ENCODE measurements at places on chromosomes 13 and 19.

GRCh38 chr19:51760697-51761356 is at the start of gene FPR2:
TSS of gene FPR2 (plus strand) at chr19:51761180. CDS start at chr19:51768659, 7,479 bp downstream.
- DNase-seq = no peak

DNA sequence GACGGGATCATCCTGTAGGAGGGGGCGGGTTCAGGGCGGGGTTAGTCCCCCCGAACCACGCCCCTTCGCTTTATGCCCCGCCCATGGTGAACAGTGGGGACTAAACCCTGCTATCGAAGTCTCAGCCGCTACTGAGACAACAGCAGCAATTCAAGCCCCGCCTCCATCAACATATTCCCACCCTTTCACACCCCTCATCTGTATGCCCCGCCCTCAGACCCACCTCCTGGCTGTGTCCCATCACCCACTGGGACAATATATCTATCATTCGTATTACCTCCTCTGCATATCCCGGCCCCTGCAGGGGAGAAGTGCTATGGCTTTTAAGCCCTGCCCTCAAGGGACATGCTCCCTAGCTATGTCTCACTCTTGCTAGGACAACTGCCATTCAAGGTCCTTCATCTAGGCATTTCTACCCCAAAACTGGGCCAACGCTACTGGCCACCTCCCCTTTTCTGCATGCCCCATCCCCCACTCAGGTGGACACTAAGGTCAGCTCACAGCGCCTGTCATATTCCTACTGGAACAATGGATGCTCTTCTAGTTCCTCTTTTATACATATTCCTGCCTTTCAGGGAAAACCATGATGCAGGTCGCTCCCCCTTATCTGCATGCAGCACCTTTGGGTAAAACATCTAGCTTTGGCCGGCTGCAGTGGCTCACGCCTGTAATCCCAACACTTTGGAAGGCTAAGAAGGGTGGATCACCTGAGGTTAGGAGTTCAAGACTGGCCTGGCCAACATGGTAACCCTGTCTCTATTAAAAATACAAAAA is 11.9 kb downstream of the LRFN1 start:
- no peak for DNase-seq

DNA sequence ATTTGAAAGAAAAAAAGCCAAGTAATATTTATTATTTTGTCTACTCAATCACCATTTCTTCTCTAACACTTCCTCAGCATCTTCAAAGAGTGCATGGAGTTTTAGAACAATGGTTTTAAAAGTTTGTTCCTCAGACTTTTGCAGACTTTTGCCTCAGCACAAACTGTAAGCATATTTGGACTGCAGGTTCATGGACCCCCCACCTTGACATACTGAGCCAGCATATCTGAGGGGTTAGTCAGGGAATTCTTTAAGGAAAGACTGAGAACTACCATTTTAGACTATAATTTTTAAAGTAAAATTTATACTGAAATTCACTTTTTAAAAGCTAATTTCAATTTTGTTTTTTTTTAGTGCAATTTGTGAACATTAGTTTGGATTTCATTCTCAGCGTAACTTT is 1676.8 kb upstream of the PCDH20 start:
- DNase-seq = no peak

GRCh38 chr13:27851096-27851850 is 59.0 kb downstream of the GSX1 start:
- DNase-seq = no peak

- DNase-seq = no peak
Measured at GRCh38 chr19:13303381-13304129, 153.3 kb downstream of the IER2 start.

DNA sequence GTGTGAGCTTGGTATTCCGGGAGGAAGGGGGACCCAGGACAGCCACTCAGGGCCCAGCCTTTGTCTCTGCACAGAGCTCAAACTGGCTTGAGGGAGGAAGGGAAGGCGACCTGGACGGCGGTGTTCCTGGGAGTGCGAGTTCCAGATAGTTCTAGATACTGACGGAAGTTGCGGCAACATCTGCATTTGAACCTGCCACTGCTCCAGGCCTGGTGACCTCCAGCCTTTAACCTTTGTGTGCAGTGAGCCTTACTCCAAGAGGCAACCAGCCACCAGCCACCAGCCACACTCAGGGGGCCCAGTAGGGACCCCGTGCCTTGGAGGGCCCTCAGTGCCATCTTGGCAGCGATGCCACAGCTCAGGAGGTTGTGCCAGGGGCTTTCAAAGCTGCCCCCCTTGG is 15.5 kb upstream of the ZBTB7A start:
- DNase-seq = no peak

DNA sequence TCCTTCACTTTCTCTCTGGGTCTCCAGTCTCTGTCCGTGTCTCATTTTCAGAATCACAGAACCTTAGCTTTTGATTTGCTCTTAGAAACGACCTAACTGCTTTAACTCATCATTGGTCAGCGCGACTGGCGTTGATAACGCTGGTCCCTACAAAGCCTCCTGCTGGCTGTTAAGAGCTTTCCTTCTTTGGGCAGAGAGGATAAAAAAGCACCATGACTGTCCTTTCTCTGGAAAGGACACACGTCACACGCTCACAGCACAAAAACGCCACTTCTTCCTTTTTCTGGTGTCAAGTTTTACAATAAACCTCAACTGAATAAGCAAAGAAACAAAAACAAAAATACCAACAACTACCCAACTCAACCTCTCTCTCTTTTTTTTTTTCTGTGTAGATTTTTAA is 1.7 kb upstream of the KLK12 start:
- DNase-seq = no peak

DNA sequence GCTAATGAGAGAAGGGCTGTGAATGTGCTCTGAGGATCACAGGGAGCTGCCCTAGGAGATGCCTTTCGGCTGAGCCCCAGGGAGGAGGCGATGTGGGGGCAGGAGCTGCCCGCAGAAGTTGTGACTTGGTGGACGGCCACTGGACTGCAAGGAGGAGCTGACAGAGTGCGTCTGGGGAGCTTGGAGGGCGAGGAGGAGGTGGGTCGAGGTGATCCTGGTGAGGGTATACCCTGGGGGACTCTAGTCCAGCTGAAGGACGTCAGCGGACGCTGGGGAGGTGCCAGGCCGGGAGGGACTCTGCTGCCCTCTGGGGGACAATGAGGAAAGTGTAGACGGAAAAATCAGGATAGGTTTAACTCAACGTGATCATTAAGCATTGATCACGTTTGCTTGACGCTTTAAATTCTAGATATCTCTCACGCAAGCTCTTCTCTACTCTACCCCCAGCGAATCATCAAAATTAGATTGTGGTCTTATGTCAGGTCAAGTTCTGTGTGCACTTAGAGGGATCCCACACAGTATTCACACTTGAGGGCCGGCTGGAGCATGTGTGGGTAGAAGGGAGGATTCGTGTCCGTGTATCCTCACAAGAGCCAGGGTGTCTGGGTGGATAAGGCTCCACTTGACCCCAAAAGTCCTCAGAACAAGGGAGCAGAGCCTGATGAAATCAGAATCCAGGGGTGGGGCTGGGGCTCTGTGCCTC is 3.3 kb upstream of the CEACAM7 start:
- no peak for DNase-seq

DNA sequence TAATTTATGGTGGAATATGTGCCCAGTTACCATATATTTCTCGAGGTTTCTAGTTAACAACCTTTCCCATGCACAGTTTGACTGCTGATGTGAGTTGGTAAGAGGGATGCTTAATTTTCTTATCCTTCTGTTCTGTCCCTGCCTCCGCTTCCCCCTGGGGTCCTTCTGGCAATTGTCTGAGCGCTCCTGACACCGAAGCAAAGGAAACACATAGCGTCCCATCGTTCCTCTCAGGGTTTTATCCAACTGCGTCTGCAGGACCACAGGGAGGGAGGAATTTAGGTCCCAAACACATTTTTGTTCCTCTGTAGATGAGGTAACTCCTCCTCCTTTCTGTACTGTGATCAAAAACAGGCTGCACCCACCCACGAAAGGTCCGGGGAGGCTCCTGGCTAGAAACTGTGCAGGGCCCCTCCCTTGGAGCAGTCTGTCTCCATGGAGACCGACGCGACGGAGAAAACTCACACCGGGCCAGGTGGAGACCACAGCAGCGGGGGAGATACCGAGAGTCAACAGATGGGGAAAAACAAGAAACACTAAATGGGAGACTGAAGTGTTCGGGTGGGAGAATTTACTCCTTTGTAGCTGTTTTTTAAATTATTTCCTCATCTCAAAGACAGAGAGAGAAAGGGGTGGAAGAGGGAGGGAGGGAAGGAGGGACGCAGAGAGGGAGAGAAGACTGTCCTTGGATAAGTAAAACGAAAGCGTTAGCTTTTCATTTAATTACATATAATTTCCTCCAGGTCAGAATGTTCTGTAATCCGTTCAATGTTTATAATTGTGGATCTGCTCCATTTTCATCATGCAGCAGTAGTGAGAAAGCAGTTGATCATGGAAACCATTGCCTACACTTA is 191.8 kb upstream of the NBEA start:
- DNase-seq = no peak

DNA sequence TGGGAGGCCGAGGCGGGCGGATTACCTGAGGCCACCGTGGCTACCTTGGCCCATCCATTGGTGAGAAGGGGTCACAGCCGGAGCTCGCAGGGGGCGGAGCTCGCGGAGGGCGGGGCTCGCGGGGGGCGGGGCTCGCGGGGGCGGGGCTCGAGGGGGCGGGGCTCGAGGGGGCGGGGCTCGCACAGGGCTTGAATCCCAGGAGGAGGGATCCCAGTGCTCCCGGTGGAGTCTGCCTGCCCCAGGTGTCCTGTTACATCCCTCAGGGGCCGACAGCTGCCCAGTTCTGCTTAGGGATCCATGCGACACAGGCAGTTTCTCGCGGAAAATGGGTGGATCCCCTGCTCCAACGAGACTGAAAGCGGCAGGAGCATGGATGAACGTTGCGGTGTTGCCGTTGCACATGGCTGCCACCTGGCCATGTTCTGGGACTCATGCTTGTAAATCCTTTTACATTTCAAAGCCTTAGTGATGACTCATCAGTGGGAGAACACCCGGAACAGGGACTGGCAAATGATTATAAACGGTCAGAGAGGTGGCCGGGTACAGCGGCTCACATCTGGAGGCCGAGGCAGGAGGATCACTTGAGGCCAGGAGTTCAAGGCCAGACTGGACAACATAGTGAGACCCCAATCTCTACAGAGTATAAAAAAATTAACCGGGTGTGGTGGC is 25.1 kb downstream of the TMPRSS9 start:
- peak; percentile 56 for DNase-seq

- no peak for DNase-seq
Measured at GRCh38 chr19:411723-412355, 2.9 kb upstream of the C2CD4C start.

GRCh38 chr13:108044954-108045353 is 170.4 kb downstream of the LIG4 start:
- no peak for DNase-seq

- peak; percentile 15 for DNase-seq
Measured at GRCh38 chr13:108987517-108987916, 358.1 kb downstream of the MYO16 start.

DNA sequence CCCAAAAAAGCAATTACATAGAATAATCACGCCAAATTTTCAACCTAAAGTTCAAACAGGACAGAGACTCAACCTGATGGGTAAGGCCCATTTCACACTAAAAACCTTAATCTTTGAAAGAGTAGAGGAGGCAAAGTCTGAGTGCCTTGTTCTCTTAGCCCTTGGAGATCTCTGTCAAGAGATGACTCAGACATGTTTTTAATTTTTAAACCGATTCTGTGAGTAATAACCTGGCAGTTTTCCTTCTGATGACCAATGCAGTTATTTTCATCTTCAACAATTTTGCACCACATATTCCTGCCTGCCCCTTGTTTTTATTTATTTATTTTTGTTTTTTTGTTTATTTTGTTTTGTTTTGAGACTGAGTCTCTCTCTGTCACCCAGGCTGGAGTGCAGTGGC is 11.5 kb upstream of the TNFSF9 start:
- peak; percentile 67 for DNase-seq

- no peak for DNase-seq
Measured at GRCh38 chr13:66558506-66558905, 671.6 kb downstream of the PCDH9 start.

GRCh38 chr19:34320277-34320676 is 44.7 kb upstream of the GPI start:
- DNase-seq = no peak

GRCh38 chr13:110907951-110908898 is 6.6 kb downstream of the ANKRD10 start:
- no peak for DNase-seq

- DNase-seq = no peak
Measured at GRCh38 chr13:103487841-103488240, 421.6 kb upstream of the SLC10A2 start.

DNA sequence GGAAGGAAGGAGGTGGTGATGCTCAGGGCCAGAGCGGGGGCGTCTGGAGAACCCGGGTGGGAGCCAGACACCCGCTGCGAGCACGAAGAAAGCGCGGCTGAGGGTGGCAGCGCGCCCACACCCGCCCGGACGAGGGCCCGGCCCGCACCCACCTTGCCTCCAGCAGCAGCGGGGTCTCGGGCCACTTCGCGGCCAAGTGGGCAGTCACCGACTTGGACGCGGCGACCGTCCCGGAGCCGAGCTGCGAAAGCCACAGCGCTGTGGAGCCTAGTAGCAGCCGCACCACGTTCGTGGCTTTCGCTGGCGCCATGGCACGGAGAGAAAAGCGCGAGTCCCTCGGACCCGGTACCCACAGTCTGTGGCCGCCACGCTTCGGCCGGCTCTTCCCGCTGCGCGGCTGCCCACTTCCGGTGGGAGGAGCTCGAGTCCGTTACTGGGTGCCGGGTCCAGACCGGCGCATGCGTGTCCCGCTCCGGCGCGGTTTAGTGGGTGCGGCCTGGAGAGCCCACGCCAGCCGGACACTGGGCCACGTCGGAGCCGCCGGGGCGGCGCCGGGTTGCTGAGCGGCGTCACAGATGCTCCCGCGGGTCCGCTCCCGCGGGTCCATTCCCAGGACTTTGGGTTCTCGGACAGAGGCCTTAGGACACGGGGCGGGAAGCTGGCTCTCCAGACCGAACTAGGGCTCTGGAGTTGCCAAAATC is at the start of gene UGGT2:
Gene UGGT2, minus strand, starts transcription at position 399 of the 701 bp plus-strand sequence. Its CDS starts 89 bp downstream, at position 310.
- DNase-seq = peak; percentile 65

DNA sequence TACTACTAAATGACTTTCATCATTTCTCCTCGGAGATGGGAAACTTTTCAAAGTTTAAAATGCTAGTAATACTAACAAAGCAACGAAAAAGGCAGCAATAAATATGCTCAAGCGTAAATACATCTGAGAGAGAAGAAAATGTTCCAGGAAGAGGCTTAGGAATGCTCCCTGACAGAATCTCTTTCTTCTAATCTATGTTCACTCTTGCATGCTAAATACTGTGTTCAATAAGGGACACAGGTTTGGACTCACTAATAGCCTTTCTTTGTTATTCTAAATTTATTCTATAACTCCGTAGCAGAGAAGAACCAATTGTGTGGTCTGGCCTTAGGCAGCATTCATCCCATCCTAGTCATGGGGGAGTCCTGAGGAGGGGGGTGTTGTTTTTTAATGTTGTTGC is 823.0 kb downstream of the PCDH9 start:
- DNase-seq = no peak

DNA sequence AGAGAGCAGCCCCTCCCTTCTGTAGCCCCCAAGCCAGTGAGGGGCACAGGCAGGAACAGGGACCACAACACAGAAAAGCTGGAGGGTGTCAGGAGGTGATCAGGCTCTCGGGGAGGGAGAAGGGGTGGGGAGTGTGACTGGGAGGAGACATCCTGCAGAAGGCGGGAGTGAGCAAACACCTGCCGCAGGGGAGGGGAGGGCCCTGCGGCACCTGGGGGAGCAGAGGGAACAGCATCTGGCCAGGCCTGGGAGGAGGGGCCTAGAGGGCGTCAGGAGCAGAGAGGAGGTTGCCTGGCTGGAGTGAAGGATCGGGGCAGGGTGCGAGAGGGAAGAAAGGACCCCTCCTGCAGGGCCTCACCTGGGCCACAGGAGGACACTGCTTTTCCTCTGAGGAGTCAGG is 4.2 kb downstream of the KLK3 start:
- DNase-seq = no peak
